Subcutaneous adipose tissue (tissue), 4 donors: ENCODE measurements at places on chromosomes 11 and 22. TPM values are rescaled to one million over a fixed set of nuclear protein-coding genes. Genes with fewer than 3 reads are reported as not detected.

The SLC17A6 gene
- not detected for total RNA-seq

The TMEM191B gene
- total RNA-seq, result not detected

The PNPLA5 gene
- total RNA-seq, result not detected

The OR6T1 gene
- not detected for total RNA-seq

The TH gene
- not detected for total RNA-seq

The NPAS4 gene
- not detected for total RNA-seq

The EMID1 gene
- not detected for total RNA-seq

The SIDT2 gene
- total RNA-seq, result 68.9 TPM

The C2CD3 gene
- total RNA-seq, result 17.4 TPM

The OSBPL5 gene
- total RNA-seq, result 12.9 TPM

The OR2AG1 gene
- total RNA-seq, result not detected

The MAJIN gene
- total RNA-seq, result not detected

The MYOD1 gene
- total RNA-seq, result not detected

The PHLDB1 gene
- 148 TPM for total RNA-seq

The FAM180B gene
- total RNA-seq, result 2.2 TPM

The GGT5 gene
- total RNA-seq, result 55.9 TPM

The PANX3 gene
- total RNA-seq, result not detected

The YPEL4 gene
- 0.94 TPM for total RNA-seq

The SORL1 gene
- 4.2 TPM for total RNA-seq

The TCIRG1 gene
- total RNA-seq, result 145 TPM

The CNGA4 gene
- not detected for total RNA-seq

The MS4A12 gene
- not detected for total RNA-seq

The F2 gene
- total RNA-seq, result not detected

The OR5P2 gene
- not detected for total RNA-seq

The FGF3 gene
- not detected for total RNA-seq

The MPEG1 gene
- 46.4 TPM for total RNA-seq

The SNX32 gene
- not detected for total RNA-seq

The CRYBB2 gene
- not detected for total RNA-seq

The ANO1 gene
- 8.7 TPM for total RNA-seq

The SYNGR1 gene
- total RNA-seq, result 3.7 TPM

The CNIH2 gene
- not detected for total RNA-seq

The SH3BP1 gene
- 21.2 TPM for total RNA-seq

The DMC1 gene
- 5.1 TPM for total RNA-seq

The TIMP3 gene
- 273 TPM for total RNA-seq

The MUC5AC gene
- total RNA-seq, result not detected

The TMEM86A gene
- total RNA-seq, result 16.1 TPM

The ZNRF3 gene
- total RNA-seq, result 1.7 TPM

The GSTT2B gene
- total RNA-seq, result 1.7 TPM

The HBG1 gene
- not detected for total RNA-seq

The DBX1 gene
- not detected for total RNA-seq

The NAV2 gene
- total RNA-seq, result 31.0 TPM

The KBTBD4 gene
- total RNA-seq, result 18.4 TPM

The SCGB1D1 gene
- total RNA-seq, result not detected

The LMO2 gene
- total RNA-seq, result 18.5 TPM

The PHETA2 gene
- 15.4 TPM for total RNA-seq

The FREY1 gene
- total RNA-seq, result 3.0 TPM

The OR51A2 gene
- total RNA-seq, result not detected

The NFAM1 gene
- 2.6 TPM for total RNA-seq

The KRTAP5-7 gene
- 0.49 TPM for total RNA-seq

The DENND5A gene
- total RNA-seq, result 132 TPM
